ENCODE measurements at places on chromosomes 16 and 17.

GRCh38 chr17:17506893-17507464 lies 10.8 kb upstream of the RASD1 start:
- no peak for DNase-seq

- no peak for DNase-seq
These were observed 139.4 kb upstream of the ERCC4 start for GRCh38 chr16:13780406-13781168.

DNA sequence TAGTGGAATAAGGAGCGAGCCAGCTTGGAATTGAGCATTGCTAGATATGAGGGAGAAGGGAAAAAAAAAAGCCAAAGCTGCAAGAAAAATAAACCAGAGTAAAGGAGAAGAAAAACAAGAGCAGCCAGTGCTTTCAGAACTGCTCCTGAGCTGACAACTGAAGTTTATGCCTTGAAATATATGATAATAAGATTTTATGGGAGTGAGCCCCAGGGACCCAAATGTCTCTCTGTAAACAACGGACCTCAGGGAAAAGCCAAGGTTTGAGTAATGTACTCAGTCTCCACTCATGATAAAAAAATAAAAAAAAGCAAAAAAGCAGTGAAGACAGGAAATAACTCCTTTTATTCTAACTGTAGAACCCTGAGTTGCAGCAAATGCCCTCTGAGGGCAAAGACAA lies 132.6 kb downstream of the SNX11 start:
- no peak for DNase-seq

- DNase-seq = no peak
These were observed 174.2 kb downstream of the IRF8 start for GRCh38 chr16:86073103-86073625.

- no peak for DNase-seq
These were observed 825.4 kb downstream of the KCNJ18 start for GRCh38 chr17:22517716-22518115.

DNA sequence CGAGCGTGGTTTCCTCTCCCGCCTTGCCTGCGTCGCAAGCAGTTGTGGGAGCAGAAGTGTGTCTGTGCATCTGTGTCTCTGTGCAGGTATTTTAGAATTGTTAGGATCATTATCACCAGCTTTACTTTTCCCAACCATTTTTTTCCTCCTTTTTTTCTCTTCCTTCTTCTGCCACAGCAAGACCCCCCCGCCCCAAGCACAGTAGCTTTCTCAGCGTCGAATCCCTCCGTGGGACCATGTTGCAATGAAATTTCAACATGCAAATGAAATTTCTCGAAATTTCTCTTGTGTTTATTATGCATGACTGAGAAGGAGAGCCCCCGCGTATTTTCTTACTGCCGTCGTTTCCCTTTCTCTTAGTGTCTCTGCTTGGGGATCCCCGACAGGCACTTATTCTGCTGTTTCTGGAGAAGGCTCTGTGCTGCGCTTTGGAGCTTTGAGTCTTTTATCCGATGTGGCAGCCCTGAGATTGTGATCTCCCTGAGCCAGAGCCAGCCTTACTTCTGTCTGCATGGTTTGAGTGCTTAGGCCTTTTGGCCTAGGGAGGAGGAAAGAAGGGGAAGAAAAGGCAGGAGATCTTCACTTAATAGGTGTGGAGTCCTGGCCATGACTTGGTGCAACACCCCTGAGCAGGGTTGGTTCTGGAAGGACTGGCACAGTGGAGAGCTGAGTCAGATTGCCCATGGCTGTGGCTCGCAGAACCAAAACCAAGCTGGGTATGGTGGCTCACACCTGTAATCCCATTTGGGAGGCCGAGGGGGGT lies 5.0 kb downstream of the ARMC7 start:
- peak; percentile 33 for DNase-seq

DNA sequence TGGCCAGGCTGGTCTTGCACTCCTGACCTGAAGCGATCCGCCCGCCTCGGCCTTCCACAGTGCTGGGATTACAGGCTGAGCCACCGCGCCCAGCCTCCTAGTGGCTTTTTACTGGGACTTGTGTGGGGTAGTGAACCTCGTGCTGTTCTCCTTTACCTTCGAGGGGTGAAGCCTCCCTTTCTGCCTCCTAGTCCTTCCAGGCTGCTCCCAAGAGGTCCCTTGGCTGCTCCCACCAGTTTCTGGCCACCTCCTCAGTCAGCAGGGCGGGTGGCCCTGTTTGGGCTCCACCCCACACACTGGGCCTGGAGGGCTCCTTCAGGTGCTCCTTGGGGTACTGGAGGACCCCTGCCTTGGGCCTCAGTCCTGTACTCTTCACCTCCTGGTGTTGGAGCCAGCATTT lies 70.9 kb upstream of the ZNF750 start:
- DNase-seq = no peak

DNA sequence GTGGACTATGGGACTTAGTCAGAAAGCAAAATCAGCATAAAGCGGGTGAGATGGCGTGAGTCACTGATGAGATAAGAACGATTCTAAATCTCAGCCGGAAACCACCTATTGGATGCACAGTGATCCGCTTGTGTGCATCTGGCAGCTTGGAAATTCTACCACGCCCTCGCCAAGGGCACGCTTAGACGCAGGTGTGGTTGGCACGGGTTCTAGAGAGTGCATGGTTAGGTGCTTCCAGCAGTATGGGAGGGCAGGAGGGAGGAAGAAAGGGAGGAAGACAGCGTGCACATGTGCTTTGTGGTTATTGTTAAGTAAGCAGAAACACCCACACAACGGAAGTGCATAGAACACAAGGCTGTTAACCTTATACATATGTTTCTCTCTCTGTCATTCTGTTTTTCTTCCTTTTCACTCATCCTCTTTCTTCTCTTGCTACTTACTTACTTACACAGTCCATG lies 374.0 kb upstream of the ASIC2 start:
- peak; percentile 14 for DNase-seq

DNA sequence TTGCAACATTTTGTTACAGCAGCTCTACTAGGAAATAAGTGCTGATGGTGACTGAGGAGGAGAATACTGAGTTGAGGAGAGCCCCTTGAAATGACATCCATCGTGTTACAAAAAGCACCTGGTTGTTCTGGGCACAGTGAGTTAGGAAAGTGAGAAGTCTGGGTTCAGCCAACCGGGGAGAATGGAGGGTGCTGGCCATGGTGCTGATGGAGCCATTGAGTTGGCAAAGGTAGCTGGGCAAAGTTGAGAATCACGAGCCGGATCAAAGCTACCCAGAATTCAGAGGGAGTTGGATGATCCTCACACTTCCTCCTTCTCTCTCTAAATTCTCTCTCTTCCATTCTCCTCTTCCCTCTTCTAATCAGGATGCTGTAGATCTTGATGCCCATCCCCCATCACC lies 35.0 kb upstream of the ASIC2 start:
- DNase-seq = no peak

- no peak for DNase-seq
These were observed 176.9 kb upstream of the GSE1 start for GRCh38 chr16:85436207-85436606.

GRCh38 chr16:85250609-85251223 lies 138.4 kb upstream of the CIBAR2 start:
- DNase-seq = no peak

- no peak for DNase-seq
These were observed 56.7 kb downstream of the CCDC42 start for GRCh38 chr17:8687737-8688466.

DNA sequence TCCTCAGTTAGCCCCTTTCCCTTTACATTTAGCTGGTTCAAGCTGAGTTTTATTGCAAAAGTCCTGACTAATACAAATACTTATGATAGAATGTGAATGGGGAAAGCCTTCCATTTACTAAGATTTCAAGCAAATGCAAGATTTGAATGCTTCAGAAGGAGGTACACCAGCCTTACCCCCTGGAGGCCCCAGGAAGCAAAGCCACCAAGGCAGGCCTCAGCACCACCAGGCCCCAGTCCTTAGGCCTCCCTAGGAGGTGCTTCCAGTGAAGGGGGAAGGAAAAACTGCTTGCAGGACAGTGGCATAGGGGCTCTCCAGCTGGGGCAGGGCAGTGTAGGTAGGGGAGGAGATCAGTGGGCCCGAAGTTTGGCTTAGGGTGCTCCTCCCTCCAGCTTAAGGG lies 7.3 kb upstream of the PRPSAP2 start:
- no peak for DNase-seq

DNA sequence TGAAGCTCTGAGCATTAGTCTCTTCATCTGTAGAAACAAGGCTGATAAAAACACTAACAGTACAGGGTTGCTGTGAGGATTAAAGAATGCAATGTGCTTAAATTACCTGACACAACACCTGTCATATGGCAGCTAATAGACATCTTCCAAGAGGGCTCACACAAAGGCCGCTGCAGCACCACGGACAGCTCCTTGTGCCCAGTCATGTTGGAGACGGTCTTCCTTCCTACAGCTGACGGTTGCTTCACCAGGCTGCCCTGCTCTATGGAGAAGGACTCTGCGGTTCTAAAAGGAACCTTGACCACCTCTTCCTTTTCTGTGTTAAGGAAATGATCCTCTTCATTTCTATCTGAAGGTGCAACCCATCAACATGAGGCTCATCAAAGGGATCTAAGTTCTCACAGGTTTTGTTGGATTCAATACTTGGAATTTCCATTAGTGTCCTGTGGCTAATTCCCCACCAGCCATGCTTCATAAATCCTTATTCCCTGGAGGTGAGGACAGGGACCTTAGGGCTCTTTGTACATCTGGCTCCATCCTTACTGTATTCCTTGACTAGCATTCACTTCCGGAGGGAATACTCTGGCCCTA lies 138.9 kb upstream of the CES5A start:
- peak; percentile 57 for DNase-seq

DNA sequence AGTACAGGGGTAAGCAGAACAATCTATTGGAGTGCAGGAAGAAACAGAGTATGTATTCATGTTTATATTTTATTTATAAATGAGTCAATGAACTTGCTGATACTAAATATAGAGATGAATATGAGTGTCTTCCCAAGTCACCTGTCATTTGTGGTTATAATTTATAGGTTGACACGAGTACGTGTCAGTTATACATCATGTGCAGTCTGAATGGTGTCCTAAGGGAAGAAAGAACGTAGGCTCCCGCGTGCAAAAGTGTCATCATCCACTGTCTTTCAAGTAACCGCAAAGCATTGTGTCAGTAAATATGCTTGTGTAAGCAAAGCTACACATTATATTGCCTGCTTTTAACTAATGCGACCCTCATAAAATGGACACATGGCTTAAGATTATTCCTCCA lies 786.1 kb downstream of the KCNJ2 start:
- no peak for DNase-seq

- no peak for DNase-seq
These were observed 15.7 kb upstream of the MTSS2 start for GRCh38 chr16:70701596-70701995.

DNA sequence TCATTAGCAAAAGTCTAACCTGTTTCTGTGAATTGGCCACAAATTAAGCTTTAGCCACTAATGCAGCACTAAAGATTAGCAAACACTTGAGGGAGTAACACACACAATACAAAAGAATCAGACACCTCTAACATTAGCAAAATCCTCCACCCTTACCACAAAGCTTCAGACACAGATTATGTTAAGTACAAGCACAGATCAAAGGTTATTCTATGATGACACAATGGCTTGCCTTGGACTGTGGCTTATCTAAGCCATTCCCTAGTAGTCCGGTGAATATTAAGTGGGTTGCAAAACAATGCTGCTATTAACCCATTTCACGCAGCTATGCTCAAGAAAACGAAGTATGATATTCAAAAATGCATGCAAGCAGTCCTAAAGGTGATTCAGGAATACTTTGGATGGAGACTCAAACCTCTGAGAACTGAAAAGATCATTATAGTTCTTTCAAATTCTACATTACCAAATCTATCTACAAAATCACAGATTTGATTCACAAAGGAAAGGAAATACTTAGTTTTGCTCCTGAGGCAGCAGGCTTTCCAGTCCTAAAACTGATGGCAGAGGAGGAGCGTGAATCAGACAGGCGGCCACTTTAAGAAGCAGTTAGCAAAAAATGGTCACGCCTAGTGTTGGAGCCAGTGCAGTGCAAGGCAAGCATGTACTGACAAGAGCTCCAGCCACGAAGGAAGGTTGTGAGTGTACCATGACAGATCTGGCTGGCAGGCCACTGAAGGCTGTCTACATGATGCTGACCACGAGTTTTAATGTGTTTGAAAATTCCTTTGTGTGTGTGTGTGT lies 67.2 kb downstream of the PARN start:
- DNase-seq = no peak

DNA sequence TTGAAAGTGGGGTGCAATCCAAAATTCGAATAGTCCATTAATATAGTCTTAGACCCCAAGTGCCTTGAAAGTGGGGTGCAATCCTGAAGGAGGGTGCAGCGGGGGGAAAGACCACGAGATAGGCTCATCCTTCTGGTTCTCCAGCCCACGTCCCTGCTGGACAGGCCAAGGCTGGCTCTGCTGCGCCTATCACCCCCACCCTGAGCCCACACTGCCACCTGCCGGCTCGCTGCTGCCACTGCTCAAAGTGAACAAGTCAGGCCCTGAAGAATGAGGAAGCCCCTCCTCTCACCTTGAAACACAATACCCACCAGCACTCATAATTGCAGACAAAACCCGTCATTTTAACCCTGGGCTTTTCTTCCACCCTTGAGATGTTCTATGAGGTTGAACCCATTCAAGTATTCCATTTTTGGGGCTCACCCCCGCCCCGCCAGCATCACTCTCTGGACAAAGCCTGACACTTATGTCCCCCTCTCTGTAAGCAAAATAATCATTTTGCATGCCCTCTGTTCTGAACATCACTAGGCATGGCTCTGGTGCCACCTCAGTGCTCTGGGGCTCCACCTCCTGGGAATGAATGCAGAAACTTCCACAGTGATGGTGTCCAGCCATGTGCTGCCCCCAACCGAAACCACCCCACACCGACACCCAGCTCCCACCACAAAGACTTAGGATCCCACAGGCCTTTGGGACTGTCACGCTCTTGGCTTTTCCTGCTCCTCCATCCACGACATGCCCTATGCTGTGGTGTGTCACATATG lies 56.8 kb downstream of the BEAN1 start:
- peak; percentile 86 for DNase-seq

DNA sequence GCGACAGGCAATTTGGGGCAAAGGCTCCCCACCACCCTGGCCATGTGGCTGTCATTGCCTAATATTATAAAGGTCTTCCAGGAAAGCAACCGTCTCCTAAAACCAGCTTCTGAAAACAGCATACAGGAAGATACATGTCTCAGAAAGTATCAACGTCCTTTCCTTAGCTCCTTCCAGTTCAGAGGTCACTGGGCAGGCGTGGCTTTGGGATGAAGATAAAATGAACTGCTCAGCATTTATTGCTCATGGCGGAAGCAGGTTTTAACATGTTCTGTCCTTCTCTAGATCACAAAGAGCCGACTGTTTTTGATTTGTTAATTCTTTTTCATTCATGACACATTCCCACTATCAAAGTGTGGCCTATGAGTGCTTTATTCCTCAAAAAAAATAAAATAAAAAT lies 8.0 kb downstream of the CFAP20 start:
- DNase-seq = no peak

Data from stimulated activated naive CD8-positive, alpha-beta T cell treated with anti-CD3 and anti-CD28 coated beads, Interleukin-15, Interleukin-2, amounts not matched to agents 100 U/mL and 50 U/mL, for 24 hours (primary cell).